NCI-H2029 (cell line): ENCODE measurements at places on chromosomes 16 and 17.

DNA sequence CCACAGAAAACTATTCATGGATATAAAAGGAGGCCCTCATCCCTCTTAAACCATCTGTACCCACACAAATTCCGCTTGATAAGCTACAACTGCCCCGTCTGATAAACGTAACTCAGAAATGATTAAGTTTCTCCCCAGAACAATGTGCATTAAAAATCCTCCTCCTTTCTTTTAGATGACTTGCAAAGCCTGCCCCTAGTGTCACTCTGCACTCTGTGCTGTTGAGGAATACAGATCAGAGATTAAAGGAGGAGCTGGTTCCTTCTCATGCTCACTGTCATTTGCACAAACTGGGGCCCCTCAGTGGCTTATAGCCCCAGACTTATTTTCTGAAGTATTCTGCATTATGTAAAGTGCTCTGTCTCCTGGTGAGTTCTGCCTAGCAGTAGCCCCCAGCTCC lies 33.3 kb downstream of the CDRT15 start:
- DNase-seq: no peak

- peak; percentile 13 for DNase-seq
These were observed 103.7 kb downstream of the RAP1GAP2 start for GRCh38 chr17:2899906-2900305.

GRCh38 chr17:17754719-17755686 lies 73.7 kb downstream of the RAI1 start:
- DNase-seq: no peak

DNA sequence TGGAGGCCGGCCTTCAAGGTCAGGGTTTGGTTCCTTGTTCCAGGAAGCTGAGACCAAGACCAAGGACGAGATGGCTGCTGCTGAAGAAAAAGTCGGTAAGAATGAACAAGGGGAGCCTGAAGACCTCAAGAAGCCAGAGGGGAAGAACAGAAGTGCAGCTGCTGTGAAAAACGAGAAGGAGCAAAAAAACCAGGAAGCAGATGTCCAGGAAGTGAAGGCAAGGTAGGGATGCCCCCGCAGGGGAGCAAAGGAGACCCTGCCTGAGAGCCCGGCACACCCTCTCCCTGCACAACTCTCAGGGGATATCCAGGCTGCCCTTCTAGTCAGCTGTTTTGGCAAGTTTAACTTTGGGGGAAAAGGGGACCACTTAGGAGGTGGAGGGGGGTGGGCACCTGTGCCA lies 29.0 kb downstream of the RNF213 start:
- no peak for DNase-seq

DNA sequence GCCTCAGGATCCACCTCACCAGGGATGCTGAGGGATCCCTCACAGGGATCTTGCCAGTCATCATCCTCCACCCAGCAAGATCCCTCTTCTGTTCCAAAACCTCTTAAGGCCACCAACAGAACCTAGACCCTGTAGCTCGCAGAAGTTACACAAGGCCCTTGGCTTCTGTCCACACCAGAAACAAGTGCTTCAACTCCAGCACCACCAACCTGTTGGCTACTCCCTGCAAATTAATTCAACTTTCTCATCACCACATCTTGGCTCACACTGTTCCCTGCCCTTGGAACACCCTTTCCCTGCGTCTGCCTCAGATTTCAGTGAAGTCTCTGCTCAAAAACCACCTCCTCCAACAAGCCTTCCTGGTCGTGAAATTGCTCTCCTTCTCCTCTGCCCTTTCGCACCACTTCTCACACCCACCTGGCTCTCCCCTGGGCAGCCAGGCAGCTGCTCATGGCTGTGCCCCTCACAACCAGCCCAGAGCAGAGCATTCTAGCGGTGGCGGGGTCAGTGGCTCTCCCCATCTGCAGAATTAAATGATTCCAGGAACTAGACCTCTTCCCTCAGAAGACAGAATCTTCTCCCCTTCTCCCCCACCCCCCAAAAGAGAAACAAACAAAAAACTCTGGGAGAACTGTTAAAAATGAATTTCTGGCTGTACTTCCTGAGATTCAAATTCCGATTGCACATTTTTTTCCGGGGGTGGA lies 1.8 kb downstream of the PLLP start:
- no peak for DNase-seq

DNA sequence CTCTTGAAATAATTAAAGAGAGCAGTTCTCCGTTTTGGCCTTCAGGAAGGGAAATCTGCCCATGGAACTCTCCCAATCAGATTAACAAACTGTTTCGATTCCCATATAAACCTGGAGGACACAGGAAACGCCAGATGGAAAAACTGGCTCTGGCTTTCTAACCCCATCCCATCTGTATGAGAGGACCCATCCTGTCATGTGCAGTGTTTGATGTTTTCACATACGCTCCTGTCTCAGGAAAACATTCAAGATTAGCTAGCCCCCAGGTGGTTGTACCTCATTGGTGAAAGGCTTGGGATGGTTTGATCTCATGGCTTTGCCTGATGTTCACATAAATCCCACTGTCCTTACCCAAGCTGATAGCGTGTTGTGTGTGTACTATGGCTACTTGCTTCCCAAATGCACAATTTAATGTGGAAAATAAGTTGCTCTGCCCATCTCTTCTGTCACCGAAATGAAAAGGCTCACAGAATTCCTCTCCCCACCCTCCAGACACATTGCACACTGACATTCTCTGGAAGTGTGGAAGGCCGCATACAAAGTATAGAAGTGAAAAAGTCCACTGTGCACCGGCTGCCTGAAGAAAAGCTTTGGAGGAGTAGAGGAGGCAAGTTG lies 18.2 kb upstream of the ERN1 start:
- DNase-seq: no peak

DNA sequence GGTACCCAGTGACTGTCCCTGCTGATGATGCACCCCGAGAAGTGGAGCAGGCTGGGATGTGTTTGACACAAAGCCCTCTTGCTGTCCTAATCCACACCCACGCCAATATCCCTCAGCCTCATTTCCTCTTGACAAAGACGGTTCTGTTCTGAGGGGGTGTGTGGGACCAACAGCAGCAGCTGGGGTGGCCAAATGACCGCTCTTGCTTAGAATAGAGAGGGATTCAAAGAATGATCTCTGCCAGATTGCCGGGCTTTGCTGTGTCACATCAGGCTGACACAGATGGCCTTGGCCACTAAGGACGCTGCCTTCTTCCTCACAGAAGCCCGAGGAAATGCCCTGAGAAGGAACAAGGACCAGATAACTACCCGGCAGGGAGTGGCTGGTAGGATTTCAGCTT lies 250.7 kb downstream of the NTN1 start:
- no peak for DNase-seq

DNA sequence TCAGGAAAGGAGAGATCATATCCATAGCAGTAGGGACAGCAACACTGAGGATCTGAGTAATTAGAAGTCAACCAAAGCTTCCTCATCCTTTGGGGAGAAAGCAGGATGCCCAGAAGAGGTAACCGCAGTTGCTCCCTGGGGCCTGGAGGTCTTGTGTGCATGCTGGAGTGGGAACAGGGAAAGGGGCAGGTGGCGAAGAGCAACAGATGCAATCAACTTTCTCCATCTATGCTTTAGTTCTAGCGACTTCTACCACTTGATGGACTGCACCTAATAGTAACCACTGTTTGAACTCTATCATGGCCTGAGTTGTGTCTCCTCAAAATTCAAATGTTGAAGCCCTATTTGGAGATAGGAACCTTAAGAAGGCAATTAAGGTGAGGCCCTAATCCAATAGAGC lies 503.8 kb downstream of the NPIPA7 start:
- DNase-seq: no peak

GRCh38 chr16:53503270-53503923 lies 388 bp upstream of the AKTIP start:
- peak; percentile 94 for DNase-seq

- DNase-seq: no peak
These were observed 2.4 kb upstream of the SDK2 start for GRCh38 chr17:73646409-73647300.

GRCh38 chr17:82088838-82089722 lies 9.0 kb downstream of the FASN start:
- DNase-seq: no peak

- no peak for DNase-seq
These were observed 5.6 kb upstream of the ANKS4B start for GRCh38 chr16:21227866-21228265.

DNA sequence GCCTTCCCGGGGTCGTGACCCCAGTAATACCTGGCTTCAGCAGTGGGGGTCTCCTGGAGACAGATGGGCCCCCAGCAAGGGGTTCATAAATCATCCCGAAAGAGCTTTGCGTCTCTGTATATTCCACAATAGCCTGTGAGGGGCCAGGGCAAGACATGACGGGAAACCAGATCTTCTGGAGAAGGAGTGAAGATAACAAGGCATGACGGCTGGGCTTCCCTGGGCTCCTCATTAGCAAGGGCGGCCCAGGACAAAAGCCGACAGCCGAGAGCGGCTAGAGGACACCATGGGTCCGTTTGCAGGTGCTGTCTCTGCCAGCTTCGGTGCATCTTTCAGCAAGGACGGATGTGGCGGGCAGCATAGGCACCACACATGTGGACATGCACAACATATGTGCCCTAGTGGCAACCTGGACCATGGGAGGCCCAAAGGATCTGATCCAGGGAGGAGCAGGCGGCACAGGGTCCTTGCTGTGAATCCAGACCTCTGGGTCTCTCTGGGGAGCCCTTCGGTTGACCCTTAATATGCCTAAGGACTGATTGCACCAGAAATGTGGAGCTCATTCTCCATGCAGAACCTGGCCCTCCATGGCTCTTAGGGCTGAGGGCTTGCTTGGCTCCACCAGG lies 136.9 kb upstream of the FOXF1 start:
- DNase-seq: no peak

- DNase-seq: no peak
These were observed 73.9 kb downstream of the RPGRIP1L start for GRCh38 chr16:53629607-53630312.

DNA sequence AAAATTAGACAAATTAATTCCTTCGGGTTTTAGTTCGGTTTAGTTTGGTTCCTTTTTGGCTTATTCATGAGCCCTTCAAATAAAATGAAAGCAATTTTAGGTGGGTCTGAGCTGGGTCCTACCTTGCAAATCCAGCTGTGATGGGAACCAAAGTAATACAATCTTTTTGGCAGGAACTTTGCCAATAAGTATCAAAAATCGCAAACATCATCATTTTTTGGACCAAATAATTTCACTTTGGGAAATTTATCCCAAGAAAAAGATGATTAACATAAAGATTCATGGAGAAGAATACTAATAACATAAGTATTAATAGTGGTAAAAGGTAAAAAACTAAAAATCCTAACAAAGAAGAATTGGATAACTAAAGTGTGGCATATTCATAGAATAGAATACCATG lies 67.8 kb upstream of the MYOCD start:
- DNase-seq: no peak
